ENCODE measurements at places on chromosomes 4 and X.

DNA sequence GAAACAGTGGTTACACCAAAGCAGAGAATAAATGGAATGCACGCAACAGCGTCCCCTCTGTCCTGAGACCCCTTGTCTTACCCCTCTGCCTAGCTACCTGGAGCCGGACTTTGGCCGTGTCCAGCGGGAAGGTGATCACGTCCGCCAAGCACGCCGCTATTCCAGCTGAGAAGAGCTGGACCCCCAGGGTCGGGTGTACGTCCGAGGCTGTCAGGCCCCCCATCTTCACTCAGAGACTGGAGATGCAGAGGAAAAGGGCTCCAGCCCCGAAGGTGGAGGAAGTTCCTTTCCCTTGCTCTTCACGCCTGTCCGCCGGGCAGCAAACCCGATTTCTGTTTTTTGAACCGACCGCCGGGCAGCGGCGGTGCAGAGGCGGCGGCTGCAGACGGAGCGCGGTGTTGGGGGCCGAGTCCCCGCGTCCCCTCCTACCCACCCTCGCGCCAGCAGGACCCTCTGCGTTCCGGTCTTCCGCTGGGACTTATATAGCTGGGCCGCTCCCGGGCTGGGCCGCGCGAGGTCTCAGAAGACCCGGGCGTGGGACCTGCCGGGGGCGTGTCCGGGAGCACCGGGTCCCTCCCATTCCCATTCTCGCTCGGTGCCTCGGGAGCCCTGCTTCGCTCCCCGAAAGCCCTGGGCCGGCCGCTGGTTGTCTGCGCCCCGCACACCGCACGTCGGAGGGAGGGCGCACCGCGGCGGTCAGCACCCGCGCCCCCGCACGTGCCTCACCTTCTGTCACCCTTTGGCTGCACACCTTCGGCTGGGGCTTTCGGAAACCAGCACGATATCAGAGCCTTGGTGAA lies at the start of gene UCP1:
Gene UCP1, minus strand, starts transcription at position 455 of the 800 bp plus-strand sequence. Its CDS starts 232 bp downstream, at position 223.
- peak; percentile 41 for DNase-seq

DNA sequence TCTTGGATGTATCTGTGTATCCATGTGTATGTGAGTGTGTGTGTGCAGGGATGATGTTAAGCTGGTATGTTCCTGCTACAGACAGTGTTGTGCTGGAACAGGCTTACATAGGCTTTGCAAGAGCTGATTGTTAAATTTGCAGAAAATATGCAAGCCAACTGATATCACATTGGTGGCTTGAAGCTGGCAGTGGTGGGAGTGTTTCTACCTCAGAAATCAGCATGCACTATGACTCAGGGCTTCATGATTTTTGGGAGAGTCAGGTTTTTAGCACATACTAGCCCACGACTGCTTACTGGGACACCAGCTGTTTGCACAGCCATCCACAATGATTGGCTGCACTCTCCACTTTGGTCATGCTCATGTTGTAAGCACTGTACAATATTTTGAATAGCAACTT lies 261.8 kb downstream of the DHX15 start:
- no peak for DNase-seq

GRCh38 chr4:87679449-87680169 lies 29.5 kb downstream of the DMP1 start:
- peak; percentile 48 for DNase-seq

DNA sequence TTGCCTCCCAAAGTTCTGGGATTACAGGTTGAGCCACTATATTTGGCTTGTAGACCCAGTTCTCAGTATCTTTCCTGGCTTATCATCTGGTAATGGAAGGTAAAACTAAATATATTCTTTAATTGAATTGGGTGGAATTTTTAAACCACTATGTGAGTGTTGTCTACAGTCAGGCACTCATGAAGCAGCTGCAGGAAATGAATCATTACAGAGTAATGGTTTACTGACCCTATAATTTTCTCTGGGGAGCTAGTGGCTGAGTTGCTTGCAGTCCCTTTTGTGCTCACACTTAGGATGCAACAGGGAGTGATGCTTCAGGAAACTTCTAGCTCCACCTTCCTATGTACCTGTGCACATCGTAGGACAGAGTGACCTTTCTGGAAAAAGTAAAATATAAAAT lies 4.1 kb upstream of the UGT2B7 start:
- no peak for DNase-seq

- DNase-seq = no peak
Observed at GRCh38 chrX:38675856-38676255, 114.5 kb downstream of the TSPAN7 start.

- no peak for DNase-seq
Observed at GRCh38 chr4:57462843-57463242, 352.7 kb upstream of the IGFBP7 start.

DNA sequence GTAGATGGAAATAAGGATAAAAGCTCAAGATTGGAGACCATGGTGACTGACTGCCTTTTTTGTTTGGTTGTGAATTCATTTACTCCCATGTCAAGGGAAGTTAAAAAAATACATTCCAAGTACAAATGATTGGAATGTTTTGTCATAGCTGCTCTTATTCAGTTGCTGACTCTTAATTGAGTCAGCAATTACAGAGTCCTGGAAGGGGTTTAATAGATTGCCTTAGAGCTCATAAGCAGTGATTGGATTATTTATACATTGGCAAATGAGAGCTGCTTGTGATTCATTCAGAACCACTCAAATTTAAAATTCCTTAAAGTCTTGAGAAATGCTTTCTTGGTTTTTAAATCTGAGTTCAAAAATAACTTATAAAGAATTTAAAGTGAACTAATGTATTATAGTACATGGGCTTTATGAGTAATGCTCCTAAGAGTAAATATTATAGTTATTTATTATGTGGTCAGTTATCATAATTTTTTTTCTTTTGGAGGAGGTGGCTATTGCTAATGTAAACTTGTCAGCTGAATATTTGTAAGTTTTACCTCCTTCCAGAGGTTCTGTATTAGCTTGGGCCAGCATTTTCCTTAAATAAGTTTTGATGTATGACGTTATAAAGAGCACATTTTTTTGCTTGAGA lies 13.6 kb downstream of the JADE1 start:
- no peak for DNase-seq

DNA sequence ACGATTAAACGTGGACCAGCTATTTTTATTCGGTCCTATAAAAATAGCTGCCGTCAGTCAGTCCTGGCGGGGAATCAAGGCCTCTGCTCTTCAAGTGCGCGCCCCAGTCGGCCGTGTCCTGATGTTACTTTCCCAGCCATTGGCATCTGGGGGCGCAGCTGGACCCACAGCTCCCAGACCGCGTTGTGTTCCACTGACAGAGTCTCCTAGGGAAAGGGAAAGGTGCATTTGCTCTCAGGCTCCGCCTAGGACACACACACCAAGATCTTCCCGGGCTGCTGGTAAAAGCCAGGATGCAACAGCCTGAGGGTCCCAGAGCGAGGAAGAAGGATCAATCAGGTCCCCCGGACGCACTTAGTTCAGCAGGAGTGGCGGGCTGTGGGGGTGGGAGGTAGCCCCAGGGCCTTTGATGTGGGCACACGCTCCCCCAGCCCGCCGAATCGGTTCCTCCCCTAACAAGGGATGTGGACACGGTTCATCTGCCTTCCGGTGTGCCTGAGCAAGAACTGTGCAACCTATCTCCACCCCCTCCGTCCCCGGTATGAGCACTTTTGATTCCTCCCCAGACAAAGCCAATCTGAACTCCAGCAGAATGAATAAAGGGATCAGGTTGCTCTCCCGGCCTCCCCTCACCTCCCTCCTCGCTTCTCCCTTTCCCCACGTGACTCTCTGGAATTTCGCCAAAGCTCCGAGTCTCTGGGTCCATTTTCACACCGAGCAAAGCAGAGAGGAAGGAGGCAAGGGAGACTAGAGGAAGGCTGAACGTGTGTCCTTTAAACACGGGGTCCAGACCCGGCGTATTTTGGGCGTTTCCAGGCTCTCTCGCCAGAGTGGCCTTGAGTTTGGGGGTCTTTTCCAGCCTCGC lies 626 bp upstream of the FRAS1 start:
- peak; percentile 97 for DNase-seq

DNA sequence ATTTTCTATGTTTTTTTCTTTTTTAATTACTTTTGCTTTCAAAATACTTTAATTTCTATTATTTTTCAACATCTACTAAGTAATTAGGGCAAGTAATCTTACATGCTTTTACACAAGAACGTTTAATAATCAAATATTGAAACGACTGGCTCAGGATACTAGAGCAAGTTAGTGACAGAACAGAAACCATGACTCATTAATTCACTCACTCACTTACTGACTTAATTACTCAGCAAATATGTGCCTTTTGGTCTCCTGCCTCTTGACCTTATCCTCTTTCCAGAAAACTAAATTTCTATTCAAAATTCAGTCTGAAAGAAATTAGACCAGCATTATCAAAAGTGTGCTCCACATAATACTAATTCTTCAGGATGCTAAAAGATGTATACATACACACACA lies 314.9 kb upstream of the TEX13C start:
- no peak for DNase-seq

DNA sequence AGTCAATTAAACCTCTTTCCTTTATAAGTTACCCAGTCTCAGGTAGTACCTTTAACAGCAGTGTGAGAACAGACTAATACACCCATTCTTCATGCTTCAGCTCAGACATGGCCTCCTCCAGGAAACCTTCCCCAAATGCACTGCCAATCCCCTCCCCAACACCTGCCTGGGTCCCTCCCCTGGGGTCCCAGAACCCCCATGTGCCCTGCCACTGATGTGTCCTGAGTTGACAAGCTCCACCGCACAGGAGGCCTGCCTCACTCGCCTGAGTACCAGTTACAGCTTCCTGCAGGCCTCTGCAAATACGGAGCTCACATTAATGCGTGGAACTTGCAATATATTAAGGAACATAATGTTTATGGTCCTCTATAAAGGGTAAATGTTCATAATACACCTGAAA lies 34.9 kb upstream of the CRMP1 start:
- DNase-seq = no peak

DNA sequence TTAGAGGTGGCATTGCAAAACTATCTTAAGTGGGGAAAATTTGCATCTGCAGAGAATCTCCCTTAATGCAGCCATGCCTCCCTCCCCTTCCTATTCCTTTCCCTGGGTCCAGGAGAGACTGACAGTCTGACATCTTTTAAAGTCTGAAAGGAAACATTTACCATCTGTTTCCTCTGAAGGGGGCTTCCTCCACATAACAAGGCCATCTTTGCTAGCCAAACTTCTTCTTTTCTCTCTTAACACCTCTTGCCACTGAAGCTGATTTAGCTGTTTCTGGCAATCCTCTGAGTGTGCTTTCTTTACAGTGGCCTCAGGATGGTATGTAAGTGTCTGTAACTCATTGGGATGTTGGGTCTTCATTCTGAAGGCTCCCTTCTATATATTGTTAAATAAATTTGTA lies 34.6 kb upstream of the AADAT start:
- no peak for DNase-seq
